ENCODE measurements at places on chromosomes 3 and 15.
A peak's percentile ranks its signal among the peaks of the same experiment; 100 is the strongest.

DNA sequence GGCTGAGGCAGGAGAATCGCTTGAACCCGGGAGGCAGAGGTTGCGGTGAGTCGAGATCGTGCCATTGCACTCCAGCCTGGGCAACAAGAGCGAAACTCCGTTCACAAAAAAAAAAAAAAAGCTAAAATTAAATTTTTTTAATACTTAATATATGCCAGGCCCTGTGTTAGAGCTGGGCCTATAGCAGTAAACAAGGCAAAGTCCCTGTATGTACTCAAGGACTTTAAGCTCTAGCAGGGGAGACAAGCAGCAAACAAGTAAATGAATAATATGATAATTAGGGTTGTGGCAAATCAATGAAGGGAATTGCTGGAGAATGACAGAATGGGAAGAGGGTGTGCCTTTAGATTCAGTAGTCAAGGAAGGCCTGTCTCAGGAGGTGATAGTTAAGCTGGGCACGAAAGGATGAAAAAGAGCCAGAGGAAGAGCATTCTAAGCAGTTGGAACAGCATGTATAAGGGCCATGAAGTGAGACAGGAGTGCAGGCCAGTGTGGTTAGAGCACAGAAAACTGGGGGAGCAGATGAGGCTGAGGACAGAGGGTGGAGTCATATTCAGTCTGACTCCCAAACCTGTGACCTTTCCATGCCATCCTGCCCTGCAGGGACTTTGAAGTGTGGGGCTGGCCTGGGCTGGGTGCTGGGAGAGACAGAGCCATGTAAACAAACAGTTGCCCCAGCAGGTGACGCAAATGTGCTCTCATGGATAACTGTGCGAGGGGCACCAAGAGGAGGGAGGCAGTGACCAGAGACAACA, 6.6 kb upstream of the RAF1 start:
- DNase-seq, result no peak

GRCh38 chr3:160473978-160474377, 24.4 kb upstream of the TRIM59 start:
- no peak for DNase-seq

GRCh38 chr3:120566243-120566975, 29.7 kb upstream of the NDUFB4 start:
- DNase-seq, result no peak

DNA sequence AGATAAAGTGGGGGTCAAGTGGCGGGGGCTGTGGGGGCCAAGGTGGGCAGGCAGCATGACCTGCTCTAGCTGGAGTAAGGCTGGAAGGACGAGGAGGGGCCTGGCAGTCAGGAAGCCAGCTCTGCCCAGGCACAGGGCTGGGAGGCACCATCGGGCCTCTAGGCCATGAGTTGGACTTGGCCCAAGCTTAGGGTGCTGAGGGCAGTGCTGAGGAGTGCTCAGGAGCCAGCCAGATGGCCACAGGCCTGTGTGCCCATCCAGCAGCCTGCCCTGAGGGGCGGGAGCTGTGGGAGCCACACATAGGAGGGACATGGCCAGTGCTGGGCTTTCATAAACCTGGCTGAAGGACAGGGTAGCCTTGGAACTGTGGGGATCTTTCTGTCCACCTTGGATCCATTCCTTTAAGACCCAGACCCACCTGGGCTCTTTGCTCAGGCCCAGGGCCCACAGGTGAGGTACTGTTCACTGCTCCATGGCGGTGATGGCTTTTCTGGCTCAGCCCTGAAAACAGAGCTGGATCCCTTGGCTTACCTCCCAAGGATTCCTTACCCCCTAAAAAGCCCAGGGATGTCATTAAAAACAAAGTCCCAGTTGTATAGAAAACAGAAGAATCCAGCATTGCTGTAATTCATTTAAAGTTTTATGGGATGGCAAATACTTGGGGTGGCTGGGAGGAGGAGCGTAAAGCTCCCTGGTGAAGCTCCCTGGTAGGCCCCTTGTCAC, 137.0 kb downstream of the DNAJB8 start:
- DNase-seq, result no peak

DNA sequence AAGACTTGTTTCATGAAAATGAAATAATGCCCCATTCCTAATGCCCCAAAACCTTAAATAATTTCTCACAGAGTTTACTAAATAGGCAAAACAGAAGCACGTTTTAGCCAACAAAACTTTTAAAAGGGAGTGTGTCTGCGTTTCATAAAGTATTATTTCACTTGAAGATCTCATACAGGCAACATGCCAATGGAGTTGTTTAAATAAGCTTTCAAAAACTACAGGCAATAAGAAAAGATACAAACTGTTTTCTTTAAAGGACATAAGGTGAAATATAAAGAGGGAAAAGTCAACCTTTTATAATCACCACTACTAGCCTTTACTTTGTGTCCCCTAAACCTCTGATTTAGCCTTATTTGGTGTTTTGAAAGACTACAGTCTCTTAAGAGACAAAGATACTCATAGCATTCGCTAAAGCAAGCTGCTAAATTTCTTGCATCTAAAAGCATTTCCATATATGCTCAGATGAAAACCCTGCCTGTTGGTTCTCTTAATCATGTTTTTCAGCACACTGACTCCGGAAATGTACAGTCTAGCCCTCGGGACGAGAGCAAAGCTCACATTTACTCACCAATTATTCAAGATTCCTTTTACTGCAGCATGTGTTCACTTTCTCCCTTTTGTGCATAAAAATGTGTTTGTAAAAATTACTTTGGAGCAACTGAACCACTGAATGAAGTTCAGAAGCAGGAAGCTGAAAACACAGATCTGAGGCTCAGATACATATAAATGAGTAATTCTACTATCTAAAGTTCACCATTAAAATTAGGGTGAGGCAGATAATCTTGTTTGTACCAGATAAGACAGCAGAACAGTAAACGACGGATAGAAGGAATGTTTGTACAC, 119.0 kb downstream of the GOLIM4 start:
- no peak for DNase-seq

- no peak for DNase-seq
These were observed 54.0 kb downstream of the DPH6 start for GRCh38 chr15:35491999-35492398.

GRCh38 chr3:50100956-50101845, 12.5 kb downstream of the RBM5 start:
- DNase-seq, result no peak

GRCh38 chr15:48602358-48603122, 43.0 kb downstream of the FBN1 start:
- no peak for DNase-seq

DNA sequence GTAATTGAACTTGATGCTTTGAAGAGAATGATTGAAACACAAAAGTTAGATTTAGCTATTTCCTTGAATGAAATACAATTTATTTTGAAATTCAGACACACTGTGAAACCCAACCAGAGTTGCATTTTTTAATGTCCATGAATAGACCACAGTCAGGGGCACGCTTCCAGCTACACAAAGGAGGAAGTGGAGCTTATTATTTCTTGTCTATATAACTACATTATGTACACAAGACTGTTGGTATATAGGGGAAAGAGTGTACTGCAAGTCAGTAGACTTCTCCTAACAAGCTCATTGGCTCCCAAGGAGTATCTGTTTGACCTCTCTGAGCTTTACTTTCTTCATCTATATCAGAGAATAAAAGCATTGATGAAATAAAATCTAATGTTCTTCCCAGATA, 326.2 kb downstream of the RYR3 start:
- no peak for DNase-seq

DNA sequence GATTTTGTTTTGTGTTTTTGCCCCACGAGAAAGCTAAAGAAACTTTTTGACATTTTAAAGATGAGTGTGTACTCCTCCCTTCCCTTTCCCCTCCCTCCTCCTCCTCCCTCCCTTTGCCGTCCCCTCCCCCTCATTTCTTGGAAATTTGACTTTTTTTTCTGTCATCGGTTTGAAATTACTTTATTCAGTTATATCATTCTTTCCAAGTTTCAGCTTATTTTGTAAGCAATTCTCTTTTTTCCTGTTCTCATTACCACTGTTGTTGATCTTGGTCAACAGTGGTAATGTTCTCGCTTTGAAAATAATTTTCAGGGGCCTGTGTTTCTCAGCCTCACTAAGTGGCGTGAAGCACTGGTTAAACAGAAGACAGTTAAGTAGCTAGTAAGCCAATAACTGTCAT, 178.4 kb downstream of the AKAP13 start:
- DNase-seq, result no peak

- DNase-seq, result no peak
These were observed 33.0 kb downstream of the ANP32A start for GRCh38 chr15:68787609-68788263.

- DNase-seq, result no peak
These were observed 530.7 kb upstream of the CFAP20DC start for GRCh38 chr3:59580499-59580898.

DNA sequence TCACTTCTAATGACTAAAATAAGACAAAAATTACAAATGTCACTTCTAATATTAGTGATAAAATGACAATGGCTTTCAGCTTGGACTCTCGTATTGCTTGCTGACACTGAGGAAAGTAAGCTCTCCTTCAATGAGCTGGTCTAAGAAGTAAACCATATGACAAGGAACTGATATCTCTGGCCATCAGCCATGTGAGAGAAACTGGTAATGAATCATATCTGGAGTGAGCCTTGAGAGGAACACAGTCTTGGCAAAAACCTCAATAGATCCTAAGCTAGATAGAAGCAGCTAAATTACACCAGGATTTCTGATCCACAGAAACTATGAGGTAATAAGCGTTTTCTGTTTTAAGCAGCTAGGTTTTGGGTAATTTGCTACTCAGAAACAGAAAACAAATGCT, 1575.1 kb downstream of the OTOL1 start:
- no peak for DNase-seq

- DNase-seq, result no peak
These were observed 15.0 kb upstream of the CCDC39 start for GRCh38 chr3:180694321-180694720.

- no peak for DNase-seq
These were observed 54.9 kb downstream of the HCN4 start for GRCh38 chr15:73313861-73314260.

GRCh38 chr3:117282566-117282965, 573.0 kb downstream of the TUSC7 start:
- no peak for DNase-seq

- no peak for DNase-seq
These were observed 1.3 kb upstream of the ITPR1 start for GRCh38 chr3:4491855-4492207.

DNA sequence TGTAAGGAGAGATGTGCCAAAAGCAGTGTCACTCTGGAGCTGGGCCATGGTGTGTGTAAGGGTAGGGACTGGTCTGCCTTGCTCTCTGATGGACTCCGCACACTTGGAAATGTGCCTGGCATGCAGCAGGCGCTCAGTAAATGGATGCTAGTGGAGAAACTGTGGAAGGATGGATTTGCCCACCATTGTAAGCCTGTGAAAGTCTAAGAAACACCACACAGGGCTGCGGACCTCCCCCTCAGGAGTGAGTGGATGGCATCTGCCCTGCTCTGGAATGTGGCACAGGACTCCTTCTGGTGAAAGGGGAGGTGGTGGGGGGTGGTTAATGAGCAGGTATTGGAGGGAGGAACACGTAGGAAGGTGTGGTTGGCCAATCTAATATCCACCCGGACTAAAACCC, 62.2 kb upstream of the ACAN start:
- DNase-seq, result no peak

- DNase-seq, result no peak
These were observed 437 bp downstream of the MKRN2OS start for GRCh38 chr3:12544652-12545472.

DNA sequence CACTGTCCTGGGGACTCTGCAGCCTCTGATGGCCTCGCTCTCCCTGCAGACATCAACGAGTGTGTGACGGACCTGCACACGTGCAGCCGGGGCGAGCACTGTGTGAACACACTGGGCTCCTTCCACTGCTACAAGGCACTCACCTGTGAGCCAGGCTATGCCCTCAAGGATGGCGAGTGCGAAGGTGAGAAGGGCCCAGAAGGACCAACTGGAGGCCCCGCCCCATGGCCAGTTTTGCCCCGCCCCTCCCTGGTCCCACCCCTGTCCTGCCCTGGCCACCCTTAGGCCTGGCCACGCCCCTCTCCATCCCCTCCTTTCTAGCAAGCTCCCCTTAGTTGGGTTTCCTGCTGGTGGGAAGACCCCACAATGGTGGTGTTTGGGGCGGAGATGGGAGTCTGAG, 77.5 kb downstream of the FBLN2 start:
- no peak for DNase-seq

DNA sequence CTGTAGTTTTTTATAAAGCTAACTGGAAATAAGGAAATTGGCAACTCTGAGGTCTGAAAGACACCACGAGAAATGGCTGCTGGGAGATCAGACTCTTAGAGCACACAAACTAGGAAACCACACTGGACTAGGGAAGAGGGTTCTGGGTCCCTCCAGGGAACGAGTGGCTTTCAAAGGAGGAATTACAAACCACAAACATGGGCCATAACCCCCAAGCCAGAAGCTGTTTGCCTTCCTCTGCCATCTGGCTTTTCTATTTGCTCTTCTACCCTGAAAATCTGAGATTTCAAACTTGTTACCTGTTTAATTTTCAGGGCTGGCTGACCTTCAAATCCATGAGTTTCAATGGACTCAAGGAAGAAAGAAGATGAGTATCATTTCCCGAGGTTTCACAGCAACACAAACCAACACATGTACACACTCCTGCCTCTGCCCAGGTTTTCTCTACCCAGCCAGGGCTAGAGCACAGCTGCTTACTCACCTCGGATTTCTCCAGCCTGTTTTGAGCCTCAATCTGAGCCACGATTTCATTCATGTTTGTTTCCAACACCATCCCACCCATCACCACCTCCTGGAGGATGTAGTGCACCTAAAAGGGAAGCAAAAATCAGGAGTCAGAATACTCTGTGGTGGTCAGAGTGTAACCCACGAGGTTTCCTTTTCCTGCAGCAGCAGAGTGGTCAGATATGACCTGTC, 22.6 kb upstream of the ANPEP start:
- DNase-seq, result no peak

- DNase-seq, result no peak
These were observed 14.5 kb downstream of the MESP2 start for GRCh38 chr15:89790661-89791060.

DNA sequence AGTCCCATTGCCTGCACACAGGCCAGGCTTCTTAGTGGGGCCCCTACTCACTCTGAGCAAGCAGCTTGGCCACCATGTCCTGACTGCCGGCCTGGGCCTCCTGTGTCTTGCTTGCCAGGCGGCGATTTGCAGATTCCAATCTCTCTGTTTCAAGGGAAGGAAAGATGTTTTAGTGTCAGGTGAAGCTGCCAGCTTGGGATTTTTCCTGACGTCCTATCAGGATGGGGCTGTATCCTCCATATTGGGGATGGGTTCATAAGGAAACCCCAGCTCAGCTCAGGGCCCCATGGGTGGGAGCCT, 8.5 kb downstream of the AMOTL2 start:
- DNase-seq, result no peak

GRCh38 chr15:37370941-37371340, 270.6 kb upstream of the MEIS2 start:
- DNase-seq, result no peak

GRCh38 chr15:45391746-45392583, 13.6 kb upstream of the GATM start:
- DNase-seq, result peak; percentile 10

DNA sequence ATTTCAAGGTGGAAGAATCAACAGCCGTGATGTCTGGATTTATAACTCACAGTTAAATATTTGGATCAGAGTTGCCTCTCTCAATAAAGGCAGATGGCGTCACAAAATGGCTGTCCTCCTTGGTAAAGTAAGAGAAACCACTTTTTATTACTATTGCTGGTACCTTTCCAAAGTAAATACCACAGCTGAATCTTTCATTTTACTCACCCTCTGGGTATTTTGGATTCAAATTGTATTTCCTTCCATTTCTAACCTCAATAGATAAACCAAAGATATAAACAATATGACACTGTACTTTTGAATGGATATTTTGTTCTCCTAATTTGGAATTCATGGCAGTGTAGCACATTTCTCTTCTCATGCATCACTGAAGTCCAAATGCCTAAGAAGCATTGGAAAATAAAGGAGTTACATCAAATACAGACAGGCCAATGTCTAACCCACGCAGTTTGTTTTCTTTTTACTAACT, 29.5 kb downstream of the KLHL24 start:
- no peak for DNase-seq
